ENCODE measurements at places on chromosomes 4 and X. TPM values are rescaled to one million over a fixed set of nuclear protein-coding genes. Genes with fewer than 3 reads are reported as not detected.

- no peak overlapping the region for H3K27ac ChIP-seq
- no peaks in the 10 kb centered on the region for H3K36me3 ChIP-seq
- no peaks in the 10 kb centered on the region for H3K4me1 ChIP-seq
- DNase-seq, result no peak
- no peak overlapping the region for H3K4me3 ChIP-seq
Measured at GRCh38 chr4:173151496-173151895, 17.1 kb upstream of the GALNT7 start.

- H3K4me3 ChIP-seq, result no peak overlapping the region
- H3K36me3 ChIP-seq, result no peaks in the 10 kb centered on the region
- no peak for DNase-seq
- no peaks in the 10 kb centered on the region for H3K27me3 ChIP-seq
Measured at GRCh38 chr4:21801661-21802385, 146.7 kb downstream of the KCNIP4 start.

DNA sequence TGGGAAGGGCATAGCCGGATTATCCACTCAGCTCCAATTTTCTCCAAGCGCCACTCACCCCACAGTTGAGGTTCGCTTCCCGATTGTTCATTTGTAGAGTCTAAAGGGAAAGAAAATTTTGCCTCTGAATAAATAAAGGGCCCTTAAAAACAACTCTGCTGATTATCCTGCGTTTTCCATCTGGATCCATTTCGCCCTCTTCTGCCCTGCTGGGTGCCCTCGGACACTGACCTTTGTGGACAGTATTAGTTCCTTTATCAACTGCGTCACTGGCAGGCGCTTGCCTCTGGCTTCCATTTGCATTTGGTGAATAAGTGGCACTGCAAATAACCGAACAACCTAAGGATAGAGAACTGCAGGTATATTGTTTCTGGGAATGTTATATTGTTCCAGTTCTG, 10.1 kb downstream of the GSX2 start:
- no peak overlapping the region for H3K4me3 ChIP-seq
- DNase-seq, result no peak
- peaks cover 51% of the 10 kb centered on the region for H3K27me3 ChIP-seq

- no peaks in the 10 kb centered on the region for H3K27me3 ChIP-seq
- no peak overlapping the region for H3K4me3 ChIP-seq
- H3K36me3 ChIP-seq, result no peaks in the 10 kb centered on the region
- H3K27ac ChIP-seq, result no peak overlapping the region
- no peaks in the 10 kb centered on the region for H3K4me1 ChIP-seq
Measured at GRCh38 chr4:155675709-155676429, 9.2 kb downstream of the GUCY1A1 start.

The MAML3 gene
- 1.1 TPM for total RNA-seq

The TMEM47 gene
- not detected for total RNA-seq
